CD4-positive, alpha-beta T cell treated with Interleukin-17A for 1 hour (primary cell): ENCODE measurements at places on chromosomes 12 and 14.

- no peak for DNase-seq
These were observed 379.3 kb downstream of the NAV3 start for GRCh38 chr12:78209846-78210505.

GRCh38 chr14:96729889-96730288 is 67.3 kb upstream of the VRK1 start:
- no peak for DNase-seq

DNA sequence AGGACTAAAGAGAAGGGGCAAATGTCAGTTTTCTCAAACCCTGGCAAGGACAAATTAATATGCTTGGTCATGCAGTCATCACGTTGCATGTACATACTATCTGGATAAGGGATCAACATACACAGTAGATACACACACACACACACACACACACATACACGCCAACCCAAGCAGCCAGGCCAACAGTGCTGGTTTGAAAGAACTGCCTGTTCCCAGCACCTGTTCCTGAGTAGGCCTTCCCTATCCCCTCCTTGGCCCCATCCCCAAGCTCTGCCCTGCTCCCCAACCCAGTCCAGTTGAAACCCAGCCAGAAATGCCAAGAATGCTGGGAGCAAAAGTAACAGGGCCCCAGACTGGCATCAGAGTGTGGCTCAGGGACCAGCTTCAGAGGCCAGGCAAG is 4.4 kb downstream of the ITGA7 start:
- no peak for DNase-seq

DNA sequence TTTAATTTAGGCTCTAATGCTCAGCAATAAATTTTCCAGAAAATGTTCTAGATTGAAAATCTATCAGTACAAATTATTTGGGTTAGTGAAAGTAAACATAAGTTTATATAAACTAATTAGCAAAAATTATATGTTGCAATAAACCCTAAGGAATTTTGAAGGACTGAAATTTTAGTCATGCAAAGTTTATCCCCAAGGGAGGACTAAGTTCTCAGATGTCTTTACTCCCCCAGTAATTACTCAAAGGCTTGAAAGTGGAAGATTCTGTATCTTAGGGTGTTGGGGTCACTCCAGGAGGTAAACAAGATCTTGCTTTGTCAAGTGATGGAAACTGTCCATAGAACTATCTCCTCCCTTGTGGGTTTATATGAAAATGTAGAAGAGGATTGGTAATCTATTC is 183.7 kb downstream of the AKAP6 start:
- DNase-seq: no peak

- no peak for DNase-seq
These were observed 78.4 kb downstream of the DAD1 start for GRCh38 chr14:22510527-22511110.

DNA sequence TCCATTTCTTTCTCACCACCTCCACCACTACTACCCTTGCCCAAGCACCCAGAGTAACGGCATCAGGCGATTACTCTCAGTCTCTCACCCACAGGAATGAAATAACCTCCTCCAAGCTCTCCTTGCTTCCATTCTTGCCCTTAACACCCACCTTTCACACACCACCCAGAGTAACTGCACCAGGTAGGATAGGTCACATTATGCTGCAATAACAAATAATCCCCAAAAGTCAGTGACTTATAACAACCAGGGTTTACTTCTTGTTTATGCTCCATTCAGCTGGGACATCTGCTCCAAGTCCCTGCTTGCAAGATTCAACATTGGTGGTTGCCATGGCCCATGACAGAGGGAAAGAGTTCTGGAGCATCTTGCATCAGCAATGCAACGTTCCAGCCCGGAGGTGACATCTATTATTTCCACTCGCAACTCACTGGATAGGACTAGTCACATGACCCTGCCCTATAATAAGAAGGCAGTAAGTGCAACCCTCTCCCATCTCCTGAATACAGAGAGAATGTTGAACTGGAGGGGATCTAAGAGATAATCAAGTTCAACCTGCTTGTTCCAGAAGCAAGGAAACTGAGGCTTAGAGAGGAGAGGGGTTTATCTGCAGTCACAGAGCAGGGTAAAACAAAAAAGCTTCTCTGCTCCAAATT is 41.5 kb upstream of the FICD start:
- no peak for DNase-seq

GRCh38 chr12:110807640-110808039 is 39.1 kb upstream of the CCDC63 start:
- DNase-seq: no peak

DNA sequence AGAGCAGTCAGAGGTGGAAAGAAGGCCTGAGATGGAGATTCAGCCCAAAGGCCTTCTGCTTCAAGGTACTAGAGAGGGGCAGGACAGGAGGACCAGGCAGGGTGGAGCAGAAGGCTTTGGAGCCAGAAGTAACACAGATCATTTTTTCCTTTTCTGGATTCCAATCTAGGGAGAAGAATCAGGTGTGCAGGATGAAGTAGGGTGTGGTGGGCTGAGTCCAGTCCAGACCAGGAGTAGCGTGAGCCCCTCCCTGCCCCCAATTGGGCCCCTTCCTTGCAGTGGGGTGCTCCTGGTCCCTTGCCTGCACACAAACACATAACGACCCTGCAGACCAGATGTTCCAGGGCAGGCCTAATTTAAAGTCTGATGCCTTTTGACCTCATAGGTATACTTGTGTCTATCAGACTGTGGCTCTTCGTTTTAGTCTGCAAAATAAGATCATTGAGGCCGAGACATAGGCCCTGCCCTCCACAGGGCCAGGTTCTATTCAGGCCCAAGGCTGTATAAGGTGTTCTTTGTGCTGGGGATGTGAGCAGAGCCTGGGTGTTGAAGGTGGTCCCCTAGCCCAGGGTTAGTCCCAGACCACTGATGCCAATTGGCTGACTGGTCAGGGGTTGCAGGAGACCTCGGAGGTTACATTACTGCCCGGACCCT is 1.0 kb upstream of the NYNRIN start:
- DNase-seq: no peak

- no peak for DNase-seq
These were observed 139.9 kb downstream of the AKAP6 start for GRCh38 chr14:32468955-32469354.

- DNase-seq: no peak
These were observed 334.8 kb upstream of the FAR2 start for GRCh38 chr12:28814246-28814645.

DNA sequence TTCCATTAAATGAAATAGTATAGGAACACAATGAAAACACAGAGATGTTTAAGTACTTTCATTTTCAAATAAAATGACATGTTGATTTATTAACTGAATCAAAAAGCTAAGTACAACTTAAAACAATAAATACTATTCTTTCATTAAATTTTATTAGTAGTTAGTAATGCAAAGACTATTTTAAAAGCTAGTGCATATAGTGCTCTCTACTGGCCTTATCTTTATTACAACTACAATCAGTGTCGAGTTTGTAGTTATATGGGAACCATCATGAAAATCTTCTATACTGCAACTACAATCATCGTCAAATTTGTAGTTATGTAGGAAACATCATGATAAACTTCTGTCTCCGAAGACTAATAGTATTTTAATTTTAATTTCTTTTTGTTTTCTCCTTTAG is 8.9 kb upstream of the LIN7A start:
- DNase-seq: no peak

- no peak for DNase-seq
These were observed 17.9 kb downstream of the PACS2 start for GRCh38 chr14:105332350-105332874.

- DNase-seq: no peak
These were observed 15.0 kb downstream of the FERMT2 start for GRCh38 chr14:52935833-52936232.

GRCh38 chr14:65948302-65948701 is 535.8 kb downstream of the FUT8 start:
- DNase-seq: no peak

GRCh38 chr14:100241279-100241678 is 2.3 kb downstream of the YY1 start:
- no peak for DNase-seq

DNA sequence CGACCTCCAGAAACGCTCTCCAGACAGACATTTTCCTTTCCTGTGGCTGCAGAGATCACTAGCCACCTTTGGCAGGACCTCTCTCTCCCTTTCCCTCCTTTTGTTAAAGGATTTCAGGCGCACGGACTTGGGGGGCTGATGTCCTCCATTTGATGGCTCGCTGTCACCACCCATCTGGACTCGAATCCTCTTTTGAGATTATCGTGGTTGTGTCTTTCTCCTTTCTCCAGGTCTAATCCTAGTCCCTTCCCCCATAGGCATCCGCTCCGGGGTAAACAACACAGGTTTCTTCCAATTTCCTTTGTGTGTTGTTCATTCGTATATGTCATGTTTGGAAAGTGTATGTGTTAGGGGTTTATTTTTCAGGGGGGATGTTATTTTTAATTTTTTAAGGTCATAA is 56.7 kb upstream of the SLC24A4 start:
- DNase-seq: no peak

DNA sequence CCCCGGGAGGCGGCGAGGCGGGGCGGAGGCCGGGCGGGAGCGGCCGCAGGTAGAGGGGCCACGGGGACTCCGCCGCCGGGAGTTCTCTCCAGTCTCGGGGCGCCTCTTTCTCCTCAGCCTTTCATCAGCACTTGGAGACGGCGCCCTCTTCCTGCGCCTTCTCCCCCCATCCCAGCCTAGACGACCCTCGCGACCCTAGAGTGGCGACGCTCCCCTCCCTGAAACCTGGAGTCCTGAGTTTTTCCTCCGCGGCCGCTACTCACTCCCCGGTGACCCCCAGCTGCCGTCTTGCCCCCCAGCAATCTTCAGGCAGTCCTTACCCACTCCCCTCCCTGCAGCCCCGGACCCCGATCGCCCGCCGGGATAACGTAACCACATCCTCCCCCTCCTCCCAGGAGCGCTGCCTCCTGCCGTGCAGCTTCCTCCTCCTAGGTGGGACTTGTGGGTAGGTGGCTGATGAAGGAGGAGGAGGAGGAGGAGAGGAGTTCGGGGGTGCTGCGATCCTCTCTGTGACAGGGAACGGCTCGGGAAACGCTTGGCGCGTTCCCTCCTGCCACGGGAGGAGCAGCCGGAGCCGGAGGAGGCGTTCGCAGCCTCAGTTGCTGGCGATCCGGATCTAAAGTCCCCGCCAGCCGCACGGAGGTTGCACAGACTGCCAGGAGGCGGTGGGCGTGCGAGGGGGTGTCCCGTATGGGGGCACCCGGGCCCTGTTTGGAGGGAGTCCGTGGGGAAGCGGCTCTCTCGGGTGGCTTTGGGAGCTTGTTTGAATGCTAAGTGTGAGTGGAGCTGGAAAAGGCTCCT is 891 bp downstream of the PLEKHA5 start:
- DNase-seq: peak; percentile 9

GRCh38 chr12:80936642-80937390 is 918 bp downstream of the LIN7A start:
- no peak for DNase-seq

- DNase-seq: no peak
These were observed 434.6 kb upstream of the RGS6 start for GRCh38 chr14:71497645-71498086.

DNA sequence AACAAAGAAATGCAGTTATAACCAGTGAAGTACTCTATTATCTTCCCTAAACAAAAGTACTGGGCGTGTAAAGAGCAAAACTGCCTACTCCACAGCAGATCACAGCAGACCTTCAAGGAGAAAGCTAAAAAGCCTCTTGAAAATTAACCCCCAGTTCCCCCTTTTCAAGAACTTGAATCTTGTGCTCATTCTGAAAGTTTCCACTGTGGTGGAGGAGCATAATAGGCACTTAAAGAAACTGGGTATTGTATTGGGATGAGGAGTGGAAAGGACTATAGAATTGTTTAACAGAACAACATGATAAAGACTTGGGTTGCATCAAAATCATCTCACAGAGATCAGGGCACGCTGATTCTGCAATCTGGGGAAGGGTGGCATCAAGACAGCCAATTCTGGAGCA is 51.1 kb downstream of the SLC25A47 start:
- no peak for DNase-seq

GRCh38 chr14:105257464-105257863 is 9.1 kb downstream of the BTBD6 start:
- DNase-seq: peak; percentile 44

DNA sequence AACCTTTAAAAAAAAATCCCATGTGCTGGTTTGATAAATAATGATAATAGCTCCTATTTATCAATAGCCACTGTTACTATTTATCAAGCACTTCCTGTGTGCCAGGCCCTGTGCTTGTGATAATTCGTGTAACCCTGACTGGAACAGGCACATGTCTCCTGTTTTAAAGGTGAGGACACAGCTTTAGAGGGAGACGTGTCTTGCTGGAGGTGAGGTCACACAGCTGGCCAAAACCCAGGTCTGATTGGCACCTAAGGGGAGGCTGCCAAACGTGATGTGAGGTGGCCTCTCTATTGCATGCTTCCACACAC is 156.6 kb downstream of the VRK1 start:
- DNase-seq: no peak

GRCh38 chr12:95995238-95996031 is 709 bp downstream of the HAL start:
- DNase-seq: no peak

DNA sequence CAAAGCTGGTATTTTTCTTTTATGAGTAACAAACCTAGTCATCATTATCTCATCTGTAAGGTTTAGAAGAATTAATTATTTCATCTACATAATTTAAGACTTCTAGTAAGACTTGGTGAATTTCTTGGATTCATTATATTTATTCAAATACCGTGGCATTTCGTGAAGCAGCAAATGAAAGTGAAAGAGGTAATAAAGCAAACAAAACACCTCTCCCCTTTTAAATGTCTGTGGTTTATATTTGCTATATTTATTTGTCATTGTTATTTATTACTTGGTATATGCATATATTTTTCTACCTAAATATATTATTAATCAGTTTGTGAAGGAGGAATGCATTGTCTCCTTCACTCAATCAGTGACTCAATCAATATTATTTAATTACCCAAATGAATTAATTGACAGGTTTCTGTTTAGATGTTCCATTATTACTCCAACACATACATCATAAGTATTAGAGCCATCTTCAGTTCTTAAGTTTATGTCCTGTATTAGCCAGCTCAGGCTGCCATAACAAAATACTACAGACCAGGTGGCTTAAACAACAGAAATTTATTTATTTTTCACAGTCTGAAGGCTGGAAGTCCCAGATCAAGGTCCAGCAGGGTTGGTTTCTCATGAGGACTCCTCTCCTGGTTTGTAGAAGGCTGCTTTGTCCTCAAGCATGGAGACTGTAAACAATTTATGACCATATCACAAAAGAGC is 6.6 kb downstream of the CFAP54 start:
- peak; percentile 40 for DNase-seq

GRCh38 chr12:109458771-109459208 is 18.3 kb downstream of the KCTD10 start:
- DNase-seq: no peak
